ENCODE measurements at places on chromosomes 4 and X.
A peak's percentile ranks its signal among the peaks of the same experiment; 100 is the strongest.

DNA sequence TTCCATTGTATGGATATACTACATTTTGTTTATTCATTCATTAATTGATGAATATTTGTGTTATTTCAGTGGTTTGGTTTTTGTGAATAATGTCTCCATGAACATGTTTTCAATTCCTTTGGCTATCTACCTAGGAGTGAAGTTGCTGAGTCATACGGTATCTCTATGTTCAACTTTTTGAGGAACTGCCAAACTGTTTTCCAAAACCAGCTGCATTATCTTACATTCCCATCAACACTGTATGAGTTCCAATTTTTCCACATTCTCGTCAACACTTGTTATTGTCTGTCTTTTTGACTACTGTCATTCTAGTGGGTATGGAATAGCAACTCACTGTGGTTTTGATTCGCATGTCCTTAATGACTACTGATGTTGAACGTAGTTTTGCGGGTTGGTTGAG is 388.6 kb upstream of the MAGEB2 start:
- DNase-seq, result no peak

DNA sequence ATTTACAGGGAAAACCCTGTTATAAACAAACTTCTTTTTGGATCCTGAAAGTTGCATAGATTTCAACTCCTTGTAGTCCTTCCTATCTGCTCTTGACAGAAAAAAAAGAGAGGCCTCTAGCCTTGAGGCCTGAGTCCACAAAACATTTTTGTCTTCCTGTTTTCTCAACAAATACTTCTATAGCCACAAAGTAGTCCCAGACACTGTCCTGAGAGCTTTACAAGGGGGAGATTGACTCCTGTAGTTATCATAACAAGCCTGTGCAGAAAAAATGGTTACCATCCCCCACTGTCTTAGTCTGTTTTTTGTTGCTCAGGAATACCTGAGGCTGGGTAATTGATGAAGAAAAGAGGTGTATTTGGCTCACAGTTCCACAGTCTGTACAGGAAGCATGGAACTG is 35.2 kb downstream of the PCDH7 start:
- DNase-seq, result no peak

- no peak for DNase-seq
Observed at GRCh38 chrX:152845618-152846240, 14.9 kb downstream of the NSDHL start.

- peak; percentile 56 for DNase-seq
Observed at GRCh38 chrX:49291615-49292337, 11.7 kb upstream of the GAGE10 start.

DNA sequence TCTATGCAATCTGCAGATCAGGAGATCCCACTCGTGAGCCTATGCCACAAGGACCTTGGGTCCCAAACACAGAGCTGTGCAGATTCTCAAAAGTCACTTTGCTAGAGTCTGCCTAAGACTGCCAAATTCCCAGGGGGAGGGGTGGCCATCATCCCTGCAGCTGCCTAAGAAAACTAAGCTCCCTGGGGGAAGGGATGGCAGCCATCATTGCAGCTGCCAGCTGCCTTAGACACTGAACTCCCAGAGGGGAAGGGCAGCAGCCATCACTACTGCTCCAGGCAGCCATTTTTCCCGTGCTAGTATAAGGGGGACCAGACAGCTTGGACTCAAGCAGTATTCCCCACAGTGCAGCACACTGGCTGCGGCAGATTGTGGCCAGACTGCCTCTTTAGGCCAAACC is 156.9 kb downstream of the NKX6-1 start:
- no peak for DNase-seq

- no peak for DNase-seq
Observed at GRCh38 chr4:133127500-133127899, 21.6 kb upstream of the PCDH10 start.
